ENCODE measurements at places on chromosomes 1 and 21. TPM values are rescaled to one million over a fixed set of nuclear protein-coding genes. Genes with fewer than 3 reads are reported as not detected.

GRCh38 chr1:205704903-205705302 is 24.6 kb upstream of the SLC45A3 start:
- no peak for DNase-seq

Gene RPTN
- not detected for total RNA-seq

DNA sequence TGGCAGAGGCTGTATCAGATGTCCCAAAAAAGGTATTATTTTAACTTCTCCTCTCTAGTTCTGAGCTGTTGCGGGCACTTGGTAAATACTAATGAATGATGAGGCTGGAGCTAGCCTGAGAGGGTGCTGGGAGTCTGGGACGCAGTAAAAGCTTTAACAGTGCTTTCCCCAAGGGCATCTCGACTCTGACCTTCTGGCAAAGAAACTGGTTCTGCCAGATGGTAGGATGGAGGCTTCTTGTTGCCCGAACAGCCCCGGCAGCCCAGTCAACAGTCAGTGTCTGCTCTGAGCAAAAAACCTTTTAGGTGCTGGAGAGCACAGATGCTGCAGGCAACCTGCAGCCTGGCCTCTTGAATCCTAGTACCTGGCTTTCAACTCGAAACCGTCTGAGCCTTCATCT is 2.5 kb upstream of the PNRC2 start:
- no peak for DNase-seq

DNA sequence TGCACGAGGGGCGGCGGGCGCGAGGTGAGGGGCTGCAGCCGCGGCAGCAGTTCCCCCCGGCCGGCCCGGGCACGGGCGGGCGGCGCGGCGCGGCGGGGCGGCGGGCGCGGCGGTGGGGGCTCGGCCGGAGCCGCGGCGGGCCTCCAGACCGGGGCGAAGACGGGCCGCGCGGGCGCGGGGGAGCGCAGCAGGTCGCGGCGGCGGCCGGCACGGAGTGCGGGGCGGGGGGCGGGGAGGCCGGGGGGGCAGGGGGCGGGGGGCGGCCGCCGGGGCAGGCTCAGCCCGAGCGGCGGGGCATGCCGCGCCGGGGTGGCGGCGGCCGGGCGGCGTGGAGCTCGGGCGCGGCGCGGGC is 311 bp downstream of the IRF2BP2 start:
- DNase-seq: no peak

All from occipital lobe (tissue), 3 donors.